ENCODE measurements at places on chromosomes 12 and 14. TPM values are rescaled to one million over a fixed set of nuclear protein-coding genes. Genes with fewer than 3 reads are reported as not detected.

The EFS gene
- polyA plus RNA-seq: 69.2 TPM

The TMTC3 gene
- polyA plus RNA-seq: 12.3 TPM

The AGAP2 gene
- 8.2 TPM for polyA plus RNA-seq

The BATF gene
- 0.56 TPM for polyA plus RNA-seq

The NR1H4 gene
- polyA plus RNA-seq: not detected

The SLC10A1 gene
- not detected for polyA plus RNA-seq

The TNS2 gene
- 97.9 TPM for polyA plus RNA-seq

The SLC25A47 gene
- polyA plus RNA-seq: 0.10 TPM

The CRADD gene
- polyA plus RNA-seq: 13.7 TPM

The PRKAG1 gene
- polyA plus RNA-seq: 60.2 TPM

The GDF3 gene
- not detected for polyA plus RNA-seq

The IGFBP6 gene
- polyA plus RNA-seq: 59.2 TPM

The PTPRO gene
- 0.63 TPM for polyA plus RNA-seq

The RTL1 gene
- polyA plus RNA-seq: 60.5 TPM

The SLCO1B1 gene
- not detected for polyA plus RNA-seq
